ENCODE measurements at places on chromosomes 11 and 22.
A peak's percentile ranks its signal among the peaks of the same experiment; 100 is the strongest.

DNA sequence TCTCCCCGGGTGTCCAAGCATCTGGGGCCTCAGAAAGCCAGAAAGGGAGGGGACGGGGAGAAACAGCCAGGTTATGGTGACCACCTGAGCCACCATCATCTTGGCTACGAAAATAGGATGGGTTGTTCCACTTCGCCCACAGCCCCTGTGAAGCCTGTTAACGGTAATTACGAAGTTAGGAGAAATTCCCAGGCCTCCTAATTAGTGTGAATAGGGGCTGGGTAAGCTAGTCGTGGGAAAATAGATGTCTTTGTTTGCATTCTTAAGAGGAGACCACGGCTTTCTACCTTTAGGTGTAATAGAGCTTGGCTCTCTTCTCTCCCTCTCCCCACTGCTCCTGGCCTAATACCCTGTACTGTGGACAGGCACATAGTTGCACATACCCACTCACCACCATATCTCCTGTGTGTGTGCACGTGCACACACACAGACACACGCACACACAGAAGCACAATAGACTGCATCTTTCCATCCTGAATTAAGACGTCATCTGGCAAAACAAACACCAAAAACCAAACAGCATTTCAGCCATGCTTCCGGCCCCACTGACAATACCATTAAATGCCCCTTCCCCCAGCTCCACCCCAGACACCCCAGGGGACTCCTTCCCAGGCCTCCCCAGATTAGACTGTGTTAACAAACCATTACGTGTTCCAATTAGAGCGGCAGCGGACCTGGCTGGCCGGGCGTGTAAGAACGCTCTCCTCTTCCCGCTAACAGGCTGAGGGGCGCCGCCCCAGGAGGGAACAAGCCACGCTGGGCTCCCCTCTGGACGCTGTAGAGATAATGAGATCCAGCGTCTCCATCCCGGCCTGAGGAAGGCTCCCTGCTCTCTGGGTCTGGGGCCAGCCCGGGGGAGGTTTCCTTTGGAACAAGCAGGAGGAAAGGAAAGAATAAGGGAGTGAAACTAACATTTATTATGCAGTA, 72.8 kb downstream of the TP53I11 start:
- DNase-seq, result no peak

DNA sequence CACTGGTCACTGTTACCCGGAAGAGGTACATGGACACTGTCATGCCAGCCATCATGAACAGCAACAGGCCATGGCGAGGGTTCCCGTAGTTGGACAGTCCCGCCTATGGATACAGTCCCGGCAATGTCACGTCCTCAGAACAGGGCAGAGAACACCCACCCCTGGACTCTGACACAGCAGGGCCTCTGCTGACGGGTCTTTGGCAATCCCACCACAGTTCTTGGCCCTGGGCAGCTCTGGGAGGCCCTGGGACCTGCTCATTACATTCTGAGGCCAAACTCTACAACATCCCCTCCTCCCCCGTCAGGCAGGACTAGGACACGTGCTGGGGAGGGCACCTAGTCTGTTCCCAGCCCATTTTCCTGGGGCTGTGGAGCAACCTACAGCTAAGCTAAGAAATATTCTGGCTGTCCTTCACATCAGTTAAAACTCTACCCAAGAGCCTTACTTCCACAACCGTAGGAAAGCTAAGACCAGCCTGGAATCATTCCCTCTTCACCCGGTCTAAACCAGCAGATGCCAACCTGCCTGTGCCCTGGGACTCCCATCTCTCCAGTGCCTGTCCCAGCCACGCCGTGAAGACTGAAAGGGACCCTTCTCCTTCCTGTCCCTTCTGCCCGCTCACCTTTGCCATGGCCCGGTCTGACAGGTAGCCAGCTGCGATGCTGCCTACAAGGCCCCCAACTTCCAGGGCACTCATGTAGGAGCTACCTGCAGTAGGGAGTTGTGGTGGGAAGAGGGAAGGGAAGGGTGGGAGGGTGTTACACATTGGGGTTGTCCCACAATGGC, 4.5 kb downstream of the SLC37A4 start:
- no peak for DNase-seq

DNA sequence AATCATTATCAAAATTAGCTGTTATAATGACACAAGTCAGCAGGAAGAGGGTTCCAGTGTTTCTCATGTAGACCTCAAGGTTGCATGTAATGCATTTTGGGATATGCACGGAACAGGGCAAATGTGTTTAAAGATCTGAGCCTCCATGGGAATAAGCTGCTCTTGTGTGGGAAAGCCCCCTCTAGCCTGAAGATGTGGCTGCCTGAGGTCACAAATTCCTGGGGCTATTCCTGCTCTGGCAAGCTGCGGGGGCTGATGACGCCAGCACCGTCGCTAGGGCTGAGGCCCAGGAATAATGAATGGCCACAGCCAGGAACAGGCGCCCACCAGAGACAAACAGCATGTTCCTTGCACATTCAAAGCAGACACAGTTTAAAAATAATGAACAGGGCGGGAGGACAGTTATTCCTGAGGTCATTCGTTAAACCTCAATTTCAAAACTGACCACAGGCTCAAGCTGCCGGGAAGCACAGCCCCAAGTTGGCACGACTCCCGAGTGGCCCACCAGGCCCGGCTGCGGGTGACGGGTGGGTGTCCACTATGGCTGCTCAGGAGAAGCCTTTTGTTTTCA, 11.7 kb downstream of the OSBPL5 start:
- DNase-seq, result no peak

DNA sequence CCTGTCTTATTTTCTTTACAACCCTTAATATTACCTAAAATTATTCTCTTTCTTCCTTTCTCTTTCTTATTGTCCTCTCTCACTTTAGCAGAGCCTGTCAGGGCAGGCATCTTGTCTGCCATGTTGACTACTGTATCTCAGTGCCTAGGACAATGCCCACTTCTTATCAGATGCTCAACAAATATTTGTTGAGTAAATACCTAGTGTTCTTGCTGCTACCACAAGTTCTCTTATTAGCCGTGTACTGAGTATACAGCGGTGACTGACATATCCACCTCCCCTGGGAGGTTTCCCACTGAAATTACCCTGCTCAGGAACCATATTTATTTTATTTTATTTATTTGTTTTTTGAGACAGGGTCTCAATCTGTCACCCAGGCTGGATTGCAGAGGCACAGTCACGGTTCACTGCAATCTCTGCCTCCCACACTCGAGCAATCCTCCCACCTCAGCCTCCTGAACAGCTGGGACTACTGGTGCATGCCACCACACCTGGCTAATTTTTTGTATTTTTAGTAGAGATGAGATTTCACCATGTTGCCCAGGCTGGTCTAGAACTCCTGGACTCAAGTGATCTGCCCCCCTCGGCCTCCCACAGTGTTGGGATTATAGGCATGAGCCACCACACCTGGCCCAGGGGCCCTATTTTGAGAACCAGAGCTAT, 6.7 kb downstream of the HPX start:
- no peak for DNase-seq

- no peak for DNase-seq
These were observed 28.3 kb downstream of the ACER3 start for GRCh38 chr11:76888989-76889388.

DNA sequence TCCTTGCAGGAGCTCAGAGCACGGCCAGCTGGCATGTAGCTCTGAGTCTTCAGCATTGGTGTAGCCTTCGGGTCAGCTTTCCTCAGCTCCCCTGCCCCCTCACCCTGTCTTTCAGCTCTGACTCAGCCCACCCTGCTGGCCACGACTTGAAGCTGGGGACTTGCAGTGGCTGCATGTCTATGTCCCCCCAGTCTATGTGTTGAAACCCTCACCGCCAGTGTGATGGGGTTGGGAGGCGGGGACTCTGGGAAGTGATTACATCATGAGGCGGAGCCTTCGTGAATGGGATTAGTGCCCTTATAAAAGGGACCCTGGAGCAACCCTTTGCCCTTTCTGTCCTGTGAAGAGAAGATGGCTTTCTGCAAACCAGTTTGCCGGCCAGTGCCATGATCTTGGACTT, 111.1 kb downstream of the CTTN start:
- no peak for DNase-seq

- peak; percentile 39 for DNase-seq
These were observed 529.5 kb downstream of the SOX6 start for GRCh38 chr11:15826826-15827225.

GRCh38 chr11:125514336-125515101, 18.5 kb upstream of the FEZ1 start:
- no peak for DNase-seq

- DNase-seq, result no peak
These were observed 923.2 kb downstream of the NTM start for GRCh38 chr11:132293586-132293985.

- DNase-seq, result no peak
These were observed 15.7 kb downstream of the PLAAT3 start for GRCh38 chr11:63598556-63598955.

- no peak for DNase-seq
These were observed 37.7 kb upstream of the SPON1 start for GRCh38 chr11:13924801-13925327.

DNA sequence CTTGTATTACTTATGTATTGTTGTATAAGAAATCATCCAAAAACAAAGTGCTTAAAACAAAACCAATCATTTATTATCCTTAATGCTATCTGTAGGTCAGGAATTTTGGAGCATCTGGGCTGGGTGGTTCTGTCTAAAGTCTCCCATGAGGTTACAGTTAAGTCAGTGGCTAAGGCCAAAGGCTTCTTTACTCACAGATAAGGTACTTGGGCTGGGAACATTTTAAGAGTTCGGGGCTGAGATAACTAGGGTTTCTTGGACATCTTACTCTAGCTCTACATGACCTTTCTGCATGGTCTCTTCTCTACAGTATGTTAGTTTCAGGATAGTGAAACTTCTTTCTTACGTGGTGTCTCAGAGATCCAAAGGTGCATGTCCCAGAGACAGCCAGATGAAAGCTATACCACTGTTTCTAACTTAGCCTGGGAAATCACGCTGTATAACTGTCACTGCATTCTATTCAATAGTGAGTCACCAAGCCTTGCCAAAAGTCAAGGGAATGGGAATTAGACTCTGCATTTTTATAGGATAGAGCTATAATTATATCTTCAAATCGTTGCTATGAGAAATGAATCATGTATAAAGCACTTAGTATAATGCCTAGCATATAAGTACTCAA, 29.6 kb downstream of the SOX6 start:
- DNase-seq, result no peak

DNA sequence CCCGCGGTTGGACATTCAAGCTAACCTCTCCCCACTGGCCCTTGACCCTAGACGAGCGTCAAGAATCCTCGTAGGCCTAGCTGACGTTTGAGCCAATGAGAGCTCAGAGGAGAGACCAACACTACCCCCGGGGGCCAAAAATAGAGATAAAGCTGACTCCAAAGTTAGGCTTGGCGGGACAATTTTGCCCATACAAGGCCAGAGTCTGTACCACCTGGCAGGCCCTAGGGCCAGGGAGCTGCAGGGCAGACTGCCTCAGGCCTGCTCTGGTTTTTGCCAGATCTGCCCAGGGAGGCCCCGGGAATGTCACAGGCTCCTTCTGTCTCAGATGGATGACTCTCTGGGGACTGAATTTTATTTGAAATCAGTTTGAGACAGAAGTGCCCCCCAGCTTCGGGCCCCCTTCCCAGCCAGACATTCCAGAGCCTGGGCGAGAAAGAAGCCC, 40.8 kb upstream of the ACCSL start:
- no peak for DNase-seq

GRCh38 chr11:70630816-70631623, 232.7 kb downstream of the CTTN start:
- no peak for DNase-seq

GRCh38 chr11:78428266-78428636, 10.6 kb upstream of the GAB2 start:
- no peak for DNase-seq
